ENCODE measurements at places on chromosomes 2 and 18. TPM values are rescaled to one million over a fixed set of nuclear protein-coding genes. Genes with fewer than 3 reads are reported as not detected.

DNA sequence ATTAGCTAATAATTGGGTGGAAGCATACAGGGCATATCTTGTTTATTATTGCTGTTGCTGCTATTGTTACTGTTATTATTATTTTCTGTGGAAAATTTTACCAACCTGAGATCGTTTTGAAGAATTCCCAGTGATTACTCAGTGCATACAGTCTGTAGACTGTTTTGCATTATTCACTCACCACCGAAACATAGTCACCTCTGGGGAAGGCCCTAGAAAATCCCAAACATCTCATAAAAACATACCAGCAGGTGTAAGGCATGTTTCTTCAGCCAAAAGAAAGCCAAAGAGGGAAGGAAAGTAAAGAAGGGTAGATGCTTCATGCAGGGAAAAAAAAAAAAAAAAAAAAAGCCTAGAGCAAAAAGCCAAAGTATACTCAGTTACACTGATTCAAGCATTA lies 647.7 kb downstream of the BCL11A start:
- no peak for DNase-seq

DNA sequence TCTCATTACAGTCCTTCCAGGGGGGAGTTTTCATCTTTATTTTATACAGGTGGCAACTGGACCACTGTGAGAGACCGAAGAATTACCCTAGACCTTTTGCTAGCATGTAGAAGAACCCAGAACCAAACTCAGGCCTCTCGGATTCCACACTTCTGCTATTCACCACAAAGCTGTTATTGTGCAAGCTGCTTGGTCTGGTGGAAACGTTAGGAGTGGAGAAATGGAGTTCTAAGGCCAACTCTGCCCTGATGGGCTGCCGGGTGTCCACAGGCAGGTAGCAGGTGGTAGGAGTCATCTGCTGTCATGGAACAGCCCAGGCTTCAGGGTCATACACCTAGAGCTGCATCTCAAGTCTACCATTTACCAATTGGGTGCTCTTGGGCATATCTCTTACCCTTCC lies 218.8 kb downstream of the BCL11A start:
- DNase-seq = no peak

The TXNDC9 gene
- total RNA-seq = 10.1 TPM

- no peak for DNase-seq
These were observed 7.4 kb downstream of the CXCR4 start for GRCh38 chr2:136110526-136110925.

GRCh38 chr2:232633413-232634205 lies at the start of gene EFHD1:
TSS of gene EFHD1 (plus strand) at chr2:232633604. CDS start at chr2:232633705, 101 bp downstream.
- DNase-seq = peak; percentile 16

DNA sequence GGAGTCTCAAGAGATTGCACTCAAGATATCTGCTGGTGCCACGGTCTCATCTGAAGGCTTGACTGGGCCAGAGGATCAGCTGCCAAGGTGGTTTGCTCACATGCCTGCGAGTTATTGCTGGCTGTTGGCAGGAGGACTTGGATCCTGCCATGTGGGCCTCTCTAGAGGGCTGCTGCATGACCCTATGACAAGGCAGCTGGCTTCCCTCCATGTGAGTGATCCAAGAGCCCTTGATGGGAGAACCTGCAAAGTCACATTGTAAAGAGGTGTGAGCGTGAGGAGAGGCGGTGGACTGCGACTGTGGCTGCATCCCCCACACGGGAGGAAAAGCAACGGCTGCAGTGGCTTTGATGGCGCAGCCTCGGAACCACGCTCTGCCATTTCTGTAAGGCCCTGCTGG lies 4.0 kb upstream of the ALLC start:
- no peak for DNase-seq

The PMS1 gene
- total RNA-seq = 18.4 TPM

- no peak for DNase-seq
These were observed at the start of gene BIN1 for GRCh38 chr2:127106991-127107621. TSS of gene BIN1 (minus strand) at chr2:127107154. CDS start at chr2:127106943, 211 bp downstream.

- no peak for DNase-seq
These were observed 35.2 kb downstream of the LPIN1 start for GRCh38 chr2:11781602-11782001.

GRCh38 chr2:9814129-9814868 lies 29.0 kb upstream of the TAF1B start:
- no peak for DNase-seq

- DNase-seq = no peak
These were observed 15.9 kb upstream of the ZBTB14 start for GRCh38 chr18:5311301-5311989.

All from T-helper 17 cell (primary cell).